ENCODE measurements at places on chromosomes 4 and X. TPM values are rescaled to one million over a fixed set of nuclear protein-coding genes. Genes with fewer than 3 reads are reported as not detected.

The ETNPPL gene
- total RNA-seq, result not detected

The MAOB gene
- total RNA-seq, result not detected

The COL4A6 gene
- total RNA-seq, result 157 TPM

The CENPVL1 gene
- not detected for total RNA-seq

The CAMK2D gene
- 53.0 TPM for total RNA-seq

The CXorf66 gene
- not detected for total RNA-seq

The VCX3A gene
- total RNA-seq, result not detected

The COL25A1 gene
- not detected for total RNA-seq

The PPEF2 gene
- total RNA-seq, result not detected

The CCKAR gene
- total RNA-seq, result not detected

The NEXMIF gene
- 0.35 TPM for total RNA-seq

The FAM47E gene
- 0.78 TPM for total RNA-seq

The MAGEA9B gene
- total RNA-seq, result 0.12 TPM

The CLTRN gene
- total RNA-seq, result 6.6 TPM

The MAGEA12 gene
- total RNA-seq, result not detected

The TRAPPC11 gene
- total RNA-seq, result 41.1 TPM

The ARHGAP36 gene
- not detected for total RNA-seq

The NOX1 gene
- 0.78 TPM for total RNA-seq

The RASGEF1B gene
- total RNA-seq, result 0.15 TPM

The EXOC1L gene
- total RNA-seq, result not detected

The ALG13 gene
- 100 TPM for total RNA-seq

The GPR34 gene
- total RNA-seq, result 0.17 TPM

The SAGE1 gene
- not detected for total RNA-seq

The PF4V1 gene
- not detected for total RNA-seq

The AR gene
- total RNA-seq, result 9.7 TPM

The CDS1 gene
- 0.32 TPM for total RNA-seq

The ZNF280C gene
- 34.2 TPM for total RNA-seq

The FGB gene
- 0.61 TPM for total RNA-seq

The ASMT gene
- not detected for total RNA-seq

The NKX1-1 gene
- not detected for total RNA-seq

The CYBB gene
- total RNA-seq, result not detected

The ALAS2 gene
- total RNA-seq, result not detected

The ABCD1 gene
- 11.2 TPM for total RNA-seq

The ETDB gene
- total RNA-seq, result not detected

The SPANXN3 gene
- not detected for total RNA-seq

The PPP2R2C gene
- total RNA-seq, result 17.6 TPM

The TXK gene
- total RNA-seq, result 2.5 TPM

The MAGEE2 gene
- not detected for total RNA-seq

The IL9R gene
- total RNA-seq, result not detected

The CYSLTR1 gene
- not detected for total RNA-seq

The CT55 gene
- not detected for total RNA-seq

The TRIM75 gene
- not detected for total RNA-seq

The TKTL2 gene
- total RNA-seq, result not detected

The C1QTNF7 gene
- total RNA-seq, result not detected

The GUCY1B1 gene
- total RNA-seq, result 1.1 TPM

The DUSP9 gene
- 2.2 TPM for total RNA-seq

The MYOZ2 gene
- total RNA-seq, result not detected

The EMCN gene
- total RNA-seq, result not detected

The FREM3 gene
- total RNA-seq, result not detected

The TMEM31 gene
- not detected for total RNA-seq

The SLBP gene
- 52.5 TPM for total RNA-seq

The CXCL10 gene
- total RNA-seq, result not detected
